Kidney glomerular epithelial cell (primary cell): ENCODE measurements at places on chromosomes 6 and 20.

DNA sequence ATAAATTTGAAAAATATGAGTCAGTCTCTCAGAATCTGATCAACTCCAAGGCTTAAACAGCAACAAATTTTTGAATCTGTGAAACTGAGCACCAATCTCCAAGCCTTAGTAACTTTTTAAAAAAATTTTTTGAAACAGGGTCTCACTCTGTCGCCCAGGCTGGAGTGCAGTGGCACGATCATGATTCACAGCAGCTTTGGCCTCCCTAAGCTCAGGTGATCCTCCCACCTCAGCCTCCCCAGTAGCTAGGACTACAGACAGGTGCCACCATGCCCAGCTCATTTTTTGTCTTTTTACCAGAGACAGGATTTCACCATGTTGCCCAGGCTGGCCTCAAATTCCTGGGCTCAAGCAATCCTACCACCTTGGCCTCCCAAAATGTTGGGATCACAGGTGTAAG lies 207.9 kb upstream of the TCF21 start:
- no peak for DNase-seq

- no peak for DNase-seq
Measured at GRCh38 chr6:903761-904160, 210.8 kb upstream of the EXOC2 start.

GRCh38 chr20:37007898-37008649 lies 56.6 kb upstream of the SAMHD1 start:
- DNase-seq: peak; percentile 33

DNA sequence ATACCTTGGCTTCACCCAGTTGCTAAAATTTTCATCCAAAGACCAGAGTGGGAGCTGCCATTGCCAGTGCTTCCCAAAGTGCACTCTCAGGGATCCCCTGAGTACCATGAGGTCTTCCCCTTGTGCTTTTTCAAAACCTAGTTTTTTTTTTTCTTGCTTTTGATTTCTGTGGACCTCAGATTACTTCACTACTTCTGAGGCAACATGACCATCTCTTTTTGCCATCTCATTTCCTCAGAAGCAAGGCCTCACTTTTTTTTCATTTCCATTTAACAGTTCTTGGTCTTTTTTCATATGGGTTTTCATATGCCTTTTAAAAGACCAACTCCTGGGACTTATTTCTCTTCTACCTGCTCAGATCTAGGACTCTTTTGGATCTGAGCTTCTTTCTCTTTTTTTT lies 64.1 kb upstream of the MMS22L start:
- no peak for DNase-seq

DNA sequence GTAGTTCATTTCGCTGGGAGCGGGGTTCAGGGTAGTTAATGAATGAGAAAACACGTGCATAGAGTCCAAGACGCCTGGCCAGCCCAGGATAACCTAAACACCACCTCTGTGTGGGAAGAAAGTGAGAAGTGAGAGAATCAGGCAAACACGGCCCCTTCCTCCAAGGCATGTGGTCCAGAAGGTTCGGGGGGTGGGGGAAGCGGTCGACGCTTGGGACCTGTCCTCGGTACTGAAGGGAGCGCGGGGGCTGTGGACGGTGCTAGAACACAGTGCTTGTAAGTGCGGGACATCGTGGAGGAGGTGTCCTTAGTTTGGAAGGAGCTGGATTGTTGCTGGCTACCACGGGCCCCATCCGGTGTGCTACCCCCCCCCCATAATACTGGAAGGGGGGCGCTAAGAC lies 1.7 kb upstream of the VSTM2L start:
- no peak for DNase-seq

- DNase-seq: peak; percentile 98
Measured at GRCh38 chr6:162058281-162058875, 669.2 kb downstream of the PRKN start.

DNA sequence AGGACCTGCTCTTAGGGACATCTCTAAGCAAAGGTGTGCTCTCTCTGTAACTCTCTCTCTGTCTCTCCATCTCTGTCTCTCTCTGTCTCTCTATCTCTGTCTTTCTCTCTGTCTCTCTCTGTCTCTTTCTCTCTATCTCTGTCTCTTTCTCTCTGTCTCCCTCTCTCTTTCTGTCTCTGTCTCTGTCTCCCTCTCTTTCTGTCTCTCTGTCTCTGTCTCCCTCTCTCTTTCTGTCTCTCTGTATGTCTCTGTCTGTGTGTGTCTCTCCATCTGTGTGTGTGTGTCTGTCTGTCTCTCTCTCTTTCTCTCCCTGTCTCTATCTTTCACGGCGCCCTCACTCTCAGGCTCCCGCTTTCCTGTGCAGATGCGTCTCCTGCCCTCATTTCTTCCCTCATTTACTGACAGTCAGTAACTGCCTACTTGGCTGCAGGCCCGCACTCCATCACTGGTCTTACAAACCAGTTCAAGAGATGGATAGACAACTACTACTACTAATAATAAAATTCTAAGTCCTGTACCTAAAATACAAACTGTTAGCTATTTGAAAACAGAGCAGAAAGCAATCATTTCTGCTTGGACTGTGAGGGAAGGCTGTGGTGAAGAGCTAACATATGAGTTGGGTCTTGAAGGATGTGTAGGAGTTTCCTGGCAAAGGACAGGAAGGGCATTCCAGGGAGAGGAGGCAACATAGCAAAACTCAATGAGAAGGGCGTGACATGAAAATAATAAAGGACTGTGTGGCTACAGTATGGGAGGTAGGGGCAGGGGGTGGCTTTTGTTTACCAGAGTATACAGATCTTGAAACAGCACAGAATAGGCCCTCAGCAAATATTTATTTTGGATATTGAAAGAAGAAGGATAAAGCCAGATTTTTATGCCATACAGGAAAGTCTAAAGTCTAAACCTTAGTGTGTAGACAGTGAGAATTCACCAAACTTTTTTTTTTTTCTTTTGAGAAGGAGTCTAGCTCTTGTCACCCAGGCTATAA lies 67.8 kb upstream of the TAB2 start:
- DNase-seq: no peak

GRCh38 chr6:22343864-22344263 lies 47.0 kb upstream of the PRL start:
- no peak for DNase-seq

DNA sequence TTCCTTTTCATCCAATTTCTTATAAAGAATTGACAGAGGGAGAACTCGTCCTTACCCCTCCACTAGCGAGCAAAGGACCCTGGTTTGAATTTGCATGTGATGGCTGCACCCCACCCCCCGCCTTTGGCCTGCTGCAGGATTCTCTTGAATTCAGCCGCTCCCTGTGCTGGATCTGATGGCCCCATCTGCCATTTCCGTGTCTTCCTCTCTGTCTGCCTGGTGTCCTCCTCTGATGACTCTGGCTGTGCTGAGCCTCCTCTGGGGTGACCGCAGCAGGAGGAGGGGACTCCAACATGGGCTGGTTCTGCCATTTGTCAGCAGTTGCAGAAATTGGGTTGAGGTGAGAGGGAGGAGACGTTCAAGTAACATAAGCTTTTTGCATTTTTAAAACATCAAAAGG lies 188.8 kb downstream of the DLL1 start:
- no peak for DNase-seq

GRCh38 chr6:45930420-45931040 lies 85.1 kb downstream of the CLIC5 start:
- peak; percentile 62 for DNase-seq

- DNase-seq: peak; percentile 58
Measured at GRCh38 chr6:155154158-155154830, 109.5 kb upstream of the CLDN20 start.
